RCC 7860 (cell line): ENCODE measurements at places on chromosomes 7 and 10.

DNA sequence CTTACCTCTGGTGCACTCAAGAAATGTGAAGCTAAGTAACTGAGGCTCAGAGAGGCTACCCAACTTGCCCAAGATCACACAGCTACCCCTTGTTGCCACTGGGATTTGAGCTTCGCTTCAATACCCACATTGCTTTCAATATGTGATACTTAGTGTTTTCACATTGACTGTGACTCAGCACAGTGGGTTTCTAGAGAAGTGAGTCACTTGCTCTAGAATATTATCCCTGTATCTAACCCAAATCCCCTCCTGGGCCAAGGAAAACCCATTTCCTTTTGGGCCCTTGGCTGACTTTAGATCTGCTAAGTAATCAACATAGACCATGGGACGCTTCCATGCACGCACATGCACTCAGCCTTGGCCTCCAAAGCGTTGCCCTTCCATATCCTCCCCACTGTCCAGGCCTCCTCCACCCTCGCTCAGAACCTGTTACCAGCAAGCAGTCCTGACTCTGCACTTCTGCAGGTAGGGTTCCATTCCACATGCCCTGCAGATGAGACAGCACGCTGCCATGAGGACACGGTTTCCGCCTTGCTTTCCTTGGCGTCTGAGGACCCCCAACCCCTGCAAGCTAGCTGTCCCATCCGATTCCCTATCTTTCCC, 87.7 kb upstream of the CHST15 start:
- peak; percentile 83 for DNase-seq

DNA sequence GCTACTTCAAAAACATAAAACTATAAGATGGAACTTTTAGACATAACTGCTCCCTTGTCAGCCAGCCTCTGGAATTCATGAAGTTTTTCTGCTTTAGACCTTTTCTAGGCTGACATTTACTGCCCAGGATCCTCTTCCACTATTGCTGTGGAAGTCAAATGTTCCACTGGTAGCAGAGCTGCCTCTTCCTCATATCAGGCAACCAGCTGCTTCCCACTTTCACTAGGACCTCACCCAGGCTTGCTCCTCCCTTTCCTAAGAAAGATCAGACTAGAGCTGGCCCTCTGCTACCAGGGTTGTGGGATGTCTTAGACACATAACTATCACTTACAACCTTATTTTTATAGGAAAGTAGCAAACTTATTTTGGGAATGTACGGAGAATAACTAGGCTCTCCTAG, 121.5 kb downstream of the CTTNBP2 start:
- DNase-seq: no peak

GRCh38 chr7:70237831-70238575, 639.7 kb downstream of the AUTS2 start:
- DNase-seq: no peak

DNA sequence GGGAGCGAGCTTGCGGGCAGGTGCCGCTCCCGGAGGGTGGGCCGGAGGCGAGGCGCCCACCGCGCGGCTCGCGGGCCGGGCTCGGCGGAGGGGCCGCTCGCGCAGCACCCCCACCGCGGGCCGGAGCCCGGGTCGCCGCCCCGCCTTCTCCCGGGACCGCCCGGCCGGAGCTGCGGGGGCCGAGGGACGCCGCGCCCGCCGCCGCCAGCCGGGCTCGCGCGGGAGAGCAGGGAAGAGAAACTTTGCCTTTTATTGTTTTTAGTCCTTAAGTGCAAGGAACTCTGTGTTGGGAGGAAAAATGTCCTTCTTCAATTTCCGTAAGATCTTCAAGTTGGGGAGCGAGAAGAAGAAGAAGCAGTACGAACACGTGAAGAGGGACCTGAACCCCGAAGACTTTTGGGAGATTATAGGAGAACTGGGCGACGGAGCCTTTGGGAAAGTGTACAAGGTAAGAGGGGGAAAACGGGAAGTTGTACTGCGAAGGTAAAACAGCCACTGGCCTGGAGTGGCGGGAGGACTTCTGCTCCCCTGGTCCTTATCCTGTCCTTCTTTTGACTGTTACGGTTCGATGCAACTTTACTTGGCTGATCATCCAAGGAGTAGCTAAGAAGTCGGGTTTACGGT, 620 bp downstream of the SLK start:
- DNase-seq: peak; percentile 31

DNA sequence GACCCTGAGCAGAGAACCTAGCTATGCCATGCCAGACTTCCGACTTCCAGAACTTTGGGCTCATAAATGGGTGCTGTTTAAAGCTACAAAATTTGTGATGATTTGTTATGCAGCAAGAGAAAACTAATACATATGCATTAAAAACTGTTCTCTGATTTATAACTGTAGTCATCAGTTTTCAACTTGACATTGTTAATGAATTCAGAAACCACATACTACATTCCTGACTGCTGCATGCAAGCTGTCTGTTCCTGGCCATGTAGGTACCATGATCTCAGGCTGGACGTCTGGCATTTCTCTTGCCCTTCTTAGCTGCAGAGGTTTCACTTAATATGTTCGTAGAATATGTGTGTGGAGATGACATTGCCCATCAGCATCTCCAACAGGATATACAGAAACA, 28.4 kb downstream of the MKX start:
- DNase-seq: no peak

- no peak for DNase-seq
These were observed 203.7 kb downstream of the GRID1 start for GRCh38 chr10:86162696-86163400.

- DNase-seq: no peak
These were observed 299.4 kb downstream of the PTEN start for GRCh38 chr10:88162852-88163251.

- peak; percentile 84 for DNase-seq
These were observed 174.5 kb downstream of the GFRA1 start for GRCh38 chr10:116098411-116099022.

DNA sequence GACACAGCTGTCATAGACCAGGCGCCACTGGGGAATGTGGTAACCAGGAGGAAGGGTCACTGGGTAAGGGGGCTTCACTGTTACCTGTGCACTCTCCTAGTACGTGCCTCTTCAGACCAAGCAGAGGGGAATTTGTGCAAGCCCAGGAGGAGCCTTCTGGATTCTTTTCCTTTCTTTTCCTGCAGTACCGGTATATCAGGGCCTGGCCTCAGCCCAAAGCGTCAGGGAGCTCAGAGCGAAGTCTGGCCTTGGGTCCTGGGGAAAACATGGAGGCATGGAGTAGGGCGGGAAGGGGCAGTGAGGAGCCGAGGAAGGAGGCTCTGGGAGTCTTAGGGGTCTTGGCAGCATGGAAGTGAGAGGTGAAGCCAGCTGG, 133.6 kb upstream of the GDF10 start:
- DNase-seq: no peak

DNA sequence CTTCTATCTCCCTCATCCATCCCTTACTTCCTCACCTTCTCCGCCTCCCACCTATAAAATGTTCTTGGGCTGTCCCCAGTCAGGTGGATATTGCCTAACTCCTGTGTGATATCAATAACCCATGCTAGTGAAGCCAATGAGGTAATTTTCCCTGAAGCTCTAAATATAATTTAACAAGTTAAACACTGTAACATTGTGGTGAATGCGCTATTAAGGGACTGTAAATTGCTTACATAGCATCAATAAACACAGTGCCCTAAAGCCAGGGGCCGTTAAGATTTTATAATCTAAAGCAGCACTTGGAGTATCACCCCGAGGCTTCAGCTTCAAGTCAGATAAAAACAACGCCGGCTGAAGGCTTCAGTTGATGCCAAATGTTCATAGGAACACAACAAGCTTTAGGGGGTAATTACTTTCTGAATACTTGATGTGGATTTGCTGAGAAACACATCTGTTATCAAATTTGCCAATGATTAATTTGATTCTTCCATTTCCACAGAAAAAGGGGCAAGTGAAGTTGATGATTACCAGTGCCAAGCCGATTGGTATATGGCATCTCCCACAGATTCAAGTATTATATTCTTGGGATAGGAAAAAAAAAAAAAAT, 138.4 kb downstream of the CREB5 start:
- DNase-seq: no peak

GRCh38 chr7:29946428-29947186, 43.0 kb downstream of the SCRN1 start:
- no peak for DNase-seq

DNA sequence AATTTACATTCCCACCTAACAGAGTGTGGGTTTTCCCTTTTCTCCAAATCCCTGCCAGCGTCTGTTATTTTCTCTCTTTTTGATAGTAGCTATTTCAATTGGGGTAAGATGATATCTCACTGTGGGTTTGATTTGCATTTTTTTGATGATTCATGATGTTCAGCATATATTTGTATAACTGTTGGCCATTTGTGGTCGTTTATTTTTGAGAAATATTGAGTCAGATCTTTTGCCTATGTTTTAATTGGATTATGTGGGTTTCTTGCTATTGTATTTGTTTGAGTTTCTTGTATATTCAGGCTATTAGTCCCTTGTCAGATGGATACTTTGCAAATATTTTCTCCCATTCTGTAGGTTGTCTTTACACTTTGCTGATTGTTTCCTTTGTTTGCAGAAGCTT, 193.8 kb downstream of the ABCA13 start:
- no peak for DNase-seq

GRCh38 chr10:95444792-95445191, 116.4 kb downstream of the SORBS1 start:
- DNase-seq: no peak

GRCh38 chr7:112556633-112557032, 75.8 kb downstream of the LSMEM1 start:
- DNase-seq: peak; percentile 18

GRCh38 chr7:44634839-44635591, 28.6 kb downstream of the OGDH start:
- DNase-seq: no peak

DNA sequence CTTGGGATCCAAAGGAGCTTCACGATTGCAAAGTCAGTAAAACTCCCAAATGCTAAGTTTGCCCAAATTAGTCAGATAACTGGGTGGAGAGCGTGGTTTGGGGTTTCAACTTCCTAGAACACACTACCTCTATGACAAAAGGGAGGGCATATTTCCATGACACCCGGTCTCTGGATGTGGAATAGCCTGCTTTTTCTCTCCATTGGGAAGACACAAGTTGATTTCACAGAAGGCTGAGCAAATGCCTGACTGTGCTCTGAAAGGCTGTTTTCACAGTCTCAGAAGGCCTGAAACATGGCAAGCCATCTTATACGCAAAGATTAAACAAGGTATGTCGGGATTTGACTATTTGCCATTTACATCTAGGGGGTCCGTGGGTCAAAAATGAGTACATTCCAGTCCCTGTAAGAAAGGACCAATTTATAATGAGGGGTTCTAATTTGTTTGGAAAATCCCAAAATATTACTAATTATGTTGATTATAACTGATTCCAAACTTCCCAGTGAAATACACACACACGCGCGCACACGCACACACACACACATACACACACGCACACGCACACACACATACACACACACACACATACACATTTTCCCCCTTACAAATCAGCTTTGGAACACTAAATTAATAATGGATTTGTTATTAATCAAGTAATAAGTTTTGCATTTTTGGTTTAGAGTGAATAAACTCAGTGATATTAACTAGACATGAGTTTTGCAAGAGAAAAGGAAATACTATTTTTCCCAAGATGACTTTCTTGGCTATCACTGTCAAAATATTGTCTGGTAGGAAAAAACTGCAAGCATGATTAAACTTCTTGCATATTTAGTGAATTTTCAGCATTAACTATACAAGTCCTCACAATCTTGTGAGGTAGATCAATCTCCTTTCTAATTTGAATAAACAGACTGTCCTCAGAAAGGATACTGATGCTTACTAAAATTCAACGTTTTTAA, 105.0 kb downstream of the PRTFDC1 start:
- no peak for DNase-seq

DNA sequence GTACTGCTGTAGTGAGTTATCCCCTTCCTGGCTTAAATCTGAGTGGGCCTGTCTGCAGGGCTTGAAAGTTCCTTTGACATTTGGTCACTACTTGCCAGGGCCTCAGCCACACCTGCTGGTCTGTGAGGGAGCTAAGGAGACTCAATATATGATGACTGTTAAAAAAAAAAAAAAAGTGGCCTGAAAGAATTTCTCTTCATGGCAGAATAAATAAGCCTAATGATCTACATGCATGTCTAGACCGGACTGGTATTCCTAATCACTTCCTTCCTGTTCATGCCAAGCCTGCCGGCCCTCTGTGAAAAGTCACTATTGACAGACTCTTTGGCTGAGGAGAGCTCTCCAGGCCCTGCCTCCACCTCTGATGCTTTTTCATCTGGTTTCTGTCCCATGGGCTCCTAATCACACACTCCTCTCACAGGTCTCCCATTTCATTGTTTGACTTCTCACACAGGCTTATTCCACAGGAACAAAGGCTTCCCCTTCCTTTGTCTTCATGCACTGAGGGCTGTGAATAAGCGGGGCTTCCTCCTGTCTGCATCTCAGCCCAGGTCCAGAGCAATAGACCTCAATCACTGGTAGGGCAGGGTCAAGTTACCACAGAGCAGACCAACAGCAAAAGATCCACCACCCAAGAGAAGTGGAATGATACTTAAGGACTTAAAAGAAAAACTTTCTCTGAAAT, 99.1 kb upstream of the SEC61G start:
- DNase-seq: no peak

- no peak for DNase-seq
These were observed 9.3 kb downstream of the CLCN1 start for GRCh38 chr7:143325240-143325639.

GRCh38 chr7:55534262-55534915, 37.9 kb downstream of the VOPP1 start:
- peak; percentile 36 for DNase-seq

DNA sequence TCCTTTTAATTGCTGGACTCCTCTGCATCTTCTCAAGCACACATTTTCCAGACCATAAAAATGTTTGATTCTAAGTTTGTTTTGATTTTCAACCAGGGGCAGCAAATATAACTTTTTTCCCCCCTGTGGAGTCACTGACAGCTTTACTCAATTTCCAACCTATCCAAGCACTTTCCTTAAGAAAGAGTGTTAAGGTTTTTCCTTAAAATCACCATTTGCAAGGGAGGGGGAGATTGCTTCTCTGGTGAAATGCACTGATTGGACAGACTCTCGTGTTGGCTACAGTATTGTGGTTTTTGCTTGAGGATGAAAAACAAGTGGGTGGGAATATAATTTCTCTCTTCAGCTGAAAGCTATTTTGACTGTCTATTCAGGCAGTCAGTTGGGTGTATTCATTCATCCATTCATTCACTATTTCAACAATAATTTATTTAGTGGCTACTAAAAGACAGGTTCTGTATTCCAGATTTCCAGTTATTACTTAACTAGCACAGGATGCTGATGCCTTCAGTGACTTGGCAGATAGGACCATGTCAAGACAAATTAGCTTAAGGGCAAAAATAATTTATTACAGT, 146.3 kb downstream of the BAMBI start:
- no peak for DNase-seq

DNA sequence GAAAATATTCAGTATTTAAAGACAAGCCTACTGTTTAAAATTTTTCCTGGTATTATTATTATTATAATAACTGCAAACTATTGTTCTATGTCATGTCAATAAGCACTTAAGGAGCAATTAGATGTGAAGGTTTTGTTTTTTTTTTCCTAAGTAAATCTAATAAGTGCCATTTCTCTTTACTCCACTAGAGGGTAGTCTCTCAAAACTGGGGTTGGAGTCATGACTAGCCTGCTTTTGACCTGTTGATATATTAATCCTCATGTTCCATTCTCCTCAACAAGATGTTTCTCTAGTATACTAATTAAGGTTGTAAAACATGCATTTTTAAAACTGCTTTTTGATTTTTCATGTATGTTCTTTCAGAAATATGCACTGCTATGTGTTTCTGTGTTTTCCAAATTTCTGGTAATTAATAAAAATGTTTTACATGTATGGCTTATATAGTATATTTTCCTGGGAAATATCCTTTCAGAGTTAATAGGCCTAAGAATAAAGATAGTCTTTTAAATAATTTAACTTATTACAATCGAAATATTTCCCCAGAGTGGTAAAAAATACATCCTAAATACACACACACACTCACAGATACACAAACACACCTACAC, 1.0 kb upstream of the LRRN3 start:
- peak; percentile 57 for DNase-seq
